ENCODE measurements at places on chromosomes 3 and 15.

DNA sequence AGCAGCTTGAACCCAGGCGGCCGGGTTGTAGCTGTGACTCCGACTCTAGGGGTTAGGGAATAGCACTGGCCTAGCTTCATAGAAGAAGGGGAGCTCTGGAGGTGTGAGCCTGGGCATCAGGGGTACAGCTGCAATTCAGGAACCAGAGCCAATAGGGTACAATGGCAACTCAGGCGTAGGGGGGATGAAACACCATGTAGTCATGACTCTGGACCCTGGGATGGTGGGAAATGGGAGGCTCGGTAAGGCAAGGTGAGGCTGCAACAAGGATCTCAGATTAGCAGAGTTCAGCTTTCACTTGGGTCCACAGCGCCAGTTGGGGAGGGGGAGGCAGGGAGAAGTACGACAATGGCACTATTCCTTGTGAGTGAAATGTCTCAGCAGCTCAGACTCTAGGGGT is 210.2 kb upstream of the LYSMD4 start:
- no peak for DNase-seq

GRCh38 chr3:107425033-107425432 is 47.8 kb downstream of the CCDC54 start:
- DNase-seq = no peak

- no peak for DNase-seq
These were observed 46.8 kb downstream of the CHDH start for GRCh38 chr3:53799338-53799865.

GRCh38 chr3:14925729-14926591 is 21.4 kb upstream of the NR2C2 start:
- peak; percentile 77 for DNase-seq

DNA sequence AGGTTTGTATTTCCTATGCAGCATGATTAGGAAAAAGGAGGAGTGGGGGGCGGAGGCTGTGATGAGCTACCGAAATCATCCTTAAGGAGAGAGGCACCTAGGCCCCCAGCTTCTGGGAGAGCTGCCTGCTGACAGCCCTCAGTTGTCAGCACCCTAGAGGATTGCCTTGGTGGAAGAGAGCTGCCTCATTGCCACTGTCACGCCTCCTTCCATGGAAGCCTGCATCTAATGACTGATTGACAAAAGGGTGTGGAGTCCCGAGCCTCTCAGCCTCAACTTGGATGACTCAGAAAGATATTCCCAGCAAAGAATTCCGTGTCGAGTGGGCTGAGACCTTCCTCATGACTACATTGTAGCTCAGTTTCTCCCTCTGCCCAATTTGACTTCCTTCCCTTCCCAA is 320.4 kb upstream of the PROK2 start:
- DNase-seq = no peak

GRCh38 chr15:50168783-50169411 is 13.1 kb upstream of the SLC27A2 start:
- no peak for DNase-seq

GRCh38 chr3:29242296-29242695 is 38.6 kb upstream of the RBMS3 start:
- DNase-seq = no peak

DNA sequence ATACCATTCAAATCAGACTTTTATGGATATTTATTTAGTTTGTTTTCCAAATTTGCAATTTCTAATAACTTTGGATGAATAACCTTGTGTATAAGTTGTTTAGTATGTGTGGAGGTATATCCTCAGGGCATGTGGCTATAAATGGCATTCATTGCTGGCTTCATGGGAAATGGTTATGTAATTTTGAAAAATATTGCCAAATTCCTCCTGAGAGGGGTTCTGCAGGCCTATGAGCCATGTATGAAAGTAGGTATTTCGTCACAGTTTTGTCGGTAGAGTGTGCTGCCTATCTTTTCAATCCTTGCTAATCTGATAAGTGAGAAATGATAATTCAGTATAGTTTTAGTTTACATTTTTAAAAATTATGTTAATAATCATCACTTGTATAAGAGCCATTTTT is 256.4 kb upstream of the ZNF385D start:
- no peak for DNase-seq

GRCh38 chr3:52054661-52055511 is 1.5 kb downstream of the DUSP7 start:
- DNase-seq = peak; percentile 85

DNA sequence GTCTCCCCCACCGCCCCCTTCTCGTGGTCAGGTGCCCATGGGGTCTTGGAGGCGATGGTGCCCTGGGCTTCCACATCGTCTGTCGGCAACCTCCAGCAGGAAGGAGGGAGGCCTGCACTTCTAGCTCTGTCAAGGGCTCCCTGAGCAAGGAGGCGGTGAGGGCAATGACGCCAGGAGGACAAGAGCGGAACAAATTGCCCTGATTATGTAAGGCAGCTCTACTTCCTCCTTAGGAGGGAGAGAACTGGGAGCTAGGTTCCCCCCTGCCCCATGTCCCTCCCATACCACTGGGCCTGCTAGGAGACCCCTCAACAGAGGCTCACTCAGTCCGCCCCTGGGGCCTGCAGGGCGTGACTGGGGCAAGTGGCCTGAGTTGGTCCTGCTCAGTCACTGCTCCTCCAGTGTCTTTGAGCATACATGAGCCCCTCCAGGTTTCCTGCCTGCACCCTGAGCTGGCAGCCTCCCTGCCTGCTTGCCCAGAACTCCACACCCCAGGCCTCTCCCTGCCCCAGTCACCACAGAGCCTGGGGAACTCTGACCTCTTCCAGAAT is 56.1 kb downstream of the CACNA2D2 start:
- no peak for DNase-seq

- DNase-seq = no peak
These were observed 48.8 kb downstream of the PDE8A start for GRCh38 chr15:85030301-85030929.

- DNase-seq = no peak
These were observed 32.5 kb downstream of the DCUN1D1 start for GRCh38 chr3:182947888-182948287.

- DNase-seq = no peak
These were observed 28.0 kb upstream of the VGLL4 start for GRCh38 chr3:11671648-11672100.

DNA sequence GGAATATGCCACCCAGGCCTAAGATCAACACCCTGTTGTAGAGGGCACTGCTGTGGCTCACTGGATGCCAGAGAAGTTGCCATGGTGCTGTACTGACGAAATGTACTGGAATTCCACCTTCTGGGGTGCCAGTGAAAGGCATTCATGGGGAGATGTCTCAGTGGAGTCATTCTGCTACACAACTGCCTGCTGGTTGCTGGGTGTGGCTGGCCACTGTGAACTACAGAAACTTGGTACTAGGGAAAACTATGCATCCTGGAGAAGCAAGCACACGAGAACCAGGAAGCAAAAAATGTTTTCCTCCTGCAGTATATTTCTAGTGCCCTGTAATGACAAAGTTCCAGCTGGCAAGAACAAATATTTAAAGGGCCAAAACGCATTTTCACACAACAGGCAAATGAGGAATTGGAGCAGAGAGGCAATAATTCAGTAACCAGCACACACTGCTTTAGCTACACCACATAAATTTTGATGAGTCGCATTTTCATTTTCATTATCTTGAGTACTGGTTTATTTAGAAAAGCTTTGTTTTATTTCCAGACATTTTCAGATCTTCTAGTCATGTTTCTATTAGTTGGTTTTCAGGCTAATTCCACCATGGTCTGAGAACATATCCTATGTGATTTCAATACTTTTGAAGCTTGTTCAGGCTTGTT is 18.3 kb upstream of the RFX7 start:
- DNase-seq = no peak

DNA sequence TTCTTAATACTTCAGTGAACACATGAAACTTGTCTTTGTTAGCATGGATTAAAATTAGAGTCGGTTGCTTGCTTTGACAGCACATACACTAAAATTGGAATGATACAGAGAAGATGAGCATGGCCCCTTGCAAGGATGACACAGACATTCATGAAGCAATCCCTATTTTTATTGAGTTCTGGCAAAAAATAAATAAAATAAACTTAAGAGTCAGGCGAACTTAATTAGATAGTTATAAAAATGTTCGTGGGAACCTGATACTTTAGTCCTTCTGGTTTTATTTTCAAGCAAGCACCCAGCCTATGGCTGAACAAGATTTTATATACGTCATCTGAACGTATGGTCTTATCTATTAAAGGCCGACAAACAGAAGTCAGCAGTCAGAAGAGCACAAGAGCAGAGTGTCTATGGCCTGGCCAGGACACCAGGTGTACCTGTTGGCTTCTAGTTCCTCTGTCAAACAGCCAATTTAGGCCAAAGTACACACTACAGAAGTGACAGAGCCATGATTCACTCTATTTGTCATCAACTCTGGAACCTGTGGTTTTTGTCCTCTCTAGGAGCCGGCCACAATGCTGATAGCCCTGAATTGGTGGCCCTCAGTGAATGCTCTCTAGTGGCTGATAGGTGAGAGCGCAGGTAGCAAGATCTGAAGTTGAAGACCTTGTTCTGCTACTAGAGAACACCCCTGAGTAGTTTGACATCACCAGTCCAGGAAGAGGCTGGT is 64.3 kb downstream of the LEO1 start:
- peak; percentile 39 for DNase-seq

- DNase-seq = no peak
These were observed 207.8 kb downstream of the MTHFS start for GRCh38 chr15:79689030-79689429.

DNA sequence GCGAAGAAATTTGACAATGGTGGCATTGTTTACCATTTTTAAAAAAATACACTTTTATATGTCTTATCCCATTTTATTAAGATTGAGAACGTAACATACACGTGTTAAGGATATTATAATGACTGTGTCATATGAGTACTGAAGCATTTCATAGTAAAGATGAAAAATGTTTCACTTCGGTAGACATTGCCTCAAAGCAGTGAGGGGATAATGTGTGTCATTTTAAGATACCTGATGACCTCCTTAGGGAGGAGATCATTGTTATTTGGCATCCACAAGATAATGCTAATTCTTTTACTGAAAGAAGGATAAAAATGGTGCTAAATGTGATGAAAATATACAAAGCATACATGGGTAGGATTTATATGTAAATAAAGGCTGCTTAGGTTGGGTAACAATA is 107.3 kb downstream of the STAC start:
- no peak for DNase-seq

DNA sequence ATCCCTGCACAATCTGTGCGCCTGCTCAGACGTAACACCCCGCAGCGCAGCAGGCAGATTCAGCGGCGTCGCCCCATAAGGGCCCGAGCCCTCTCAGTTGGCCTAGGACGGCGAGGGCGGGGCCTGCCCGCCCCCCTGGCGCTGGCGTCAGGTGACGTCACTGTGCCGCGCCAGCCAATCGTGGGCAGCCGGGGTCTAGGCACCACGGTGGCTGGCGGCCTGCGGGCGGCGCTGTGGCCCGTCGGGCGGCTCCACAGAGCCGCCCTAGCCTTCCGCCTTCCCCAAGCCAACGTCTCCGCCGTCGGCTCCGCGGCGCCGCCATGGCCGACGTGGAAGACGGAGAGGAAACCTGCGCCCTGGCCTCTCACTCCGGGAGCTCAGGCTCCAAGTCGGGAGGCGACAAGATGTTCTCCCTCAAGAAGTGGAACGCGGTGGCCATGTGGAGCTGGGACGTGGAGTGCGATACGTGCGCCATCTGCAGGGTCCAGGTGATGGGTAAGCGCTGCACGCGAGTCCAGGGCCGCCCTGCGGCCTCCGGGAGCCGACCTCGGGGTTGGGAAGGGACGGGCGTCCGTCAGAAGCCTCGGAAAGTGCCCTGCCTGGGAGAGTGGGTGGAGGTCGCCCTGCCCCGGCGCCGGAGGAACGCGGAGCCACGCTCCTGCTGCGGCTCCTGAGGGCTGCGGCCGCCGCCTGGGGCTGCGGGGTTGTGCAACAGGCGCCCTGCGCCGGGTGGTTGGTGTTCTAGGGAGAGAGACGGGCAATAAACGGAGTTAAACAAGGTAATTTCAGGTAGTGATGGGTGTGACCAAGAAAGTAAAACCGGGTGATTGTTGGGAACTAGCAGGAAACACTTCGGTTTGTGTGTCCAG is at the start of gene RNF7:
RNF7 (plus strand) TSS at position 277 of the 869 bp plus-strand sequence; CDS start at position 321, 44 bp downstream.
- peak; percentile 97 for DNase-seq

DNA sequence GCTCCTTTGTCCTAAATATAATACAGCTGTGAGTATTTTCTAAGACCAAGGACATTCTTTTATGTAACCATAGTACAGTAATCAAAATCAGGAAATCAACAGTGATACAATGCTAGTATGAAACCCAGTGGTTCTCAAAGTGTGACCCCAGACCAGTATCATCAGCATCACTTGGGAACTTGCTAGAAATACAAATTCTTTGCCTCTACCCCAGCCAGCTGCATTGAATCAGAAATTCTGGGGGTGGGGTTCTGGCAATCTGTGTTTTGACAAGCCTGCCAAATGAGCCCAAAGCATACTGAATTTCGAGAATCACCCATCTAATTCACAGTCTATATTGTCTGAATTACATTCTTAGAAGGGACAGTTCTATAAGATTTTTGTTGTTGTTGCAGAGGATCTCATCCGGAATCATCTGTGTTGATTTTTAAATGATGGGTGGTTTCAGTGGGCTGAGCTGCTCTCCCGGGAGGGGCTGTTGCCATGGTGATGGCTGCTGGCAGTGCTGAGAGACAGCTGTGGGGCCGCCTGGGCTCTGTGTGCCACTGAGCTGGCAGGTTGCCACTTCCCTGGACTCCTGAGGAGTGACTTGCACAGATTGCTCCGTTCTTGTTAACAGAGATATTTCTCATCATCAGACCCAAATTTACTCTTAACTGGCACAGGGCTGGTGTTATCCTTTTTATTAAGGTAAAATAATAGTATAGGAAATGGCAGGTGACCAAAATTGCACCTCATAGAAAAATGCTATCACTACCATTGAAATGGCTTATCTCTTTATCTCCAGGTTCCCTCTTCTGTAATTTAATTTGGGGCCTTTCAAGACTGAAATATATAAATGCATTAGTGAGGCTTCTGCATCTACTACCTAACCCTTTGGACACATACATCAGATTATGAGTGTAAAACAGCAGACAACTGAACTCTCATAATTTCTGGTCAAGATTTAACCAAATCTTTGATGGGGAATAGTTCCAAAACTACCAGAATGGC is 56.5 kb downstream of the NEK11 start:
- DNase-seq = peak; percentile 23

GRCh38 chr3:103002425-103003176 is 567.8 kb downstream of the ZPLD1 start:
- no peak for DNase-seq

DNA sequence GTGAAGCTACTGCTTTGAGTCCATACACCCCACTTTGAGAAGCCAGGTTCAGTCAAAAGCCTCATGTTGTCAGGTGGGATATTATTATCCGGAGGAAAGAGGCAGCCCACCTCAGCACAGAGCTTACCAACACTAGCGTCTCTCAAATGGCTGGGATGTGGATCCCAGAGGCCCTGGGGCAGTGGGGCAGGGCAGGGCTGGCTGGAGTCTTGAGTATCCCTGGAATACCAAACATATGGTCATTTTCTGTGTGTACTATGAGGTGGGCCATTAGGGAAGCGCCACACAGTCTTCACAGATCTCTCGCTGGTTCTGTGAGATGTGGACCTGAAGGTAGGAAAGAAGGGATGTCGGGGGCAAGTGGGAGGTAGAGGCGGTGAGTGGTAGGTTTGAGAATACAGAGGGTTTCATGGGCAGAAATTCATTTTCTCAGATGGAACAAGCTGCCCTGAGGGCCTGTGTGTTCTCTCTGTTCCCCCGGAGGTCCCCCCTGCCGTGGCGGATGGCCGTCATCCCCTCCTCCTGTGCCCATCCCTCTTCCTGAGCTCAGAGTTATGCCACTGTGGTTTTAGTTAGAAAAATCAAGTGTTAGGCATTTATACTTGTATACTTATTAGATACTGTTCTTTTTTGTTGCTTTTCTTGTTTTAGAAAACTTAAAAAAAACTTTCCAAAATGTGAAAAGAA is 66.4 kb downstream of the USP13 start:
- DNase-seq = peak; percentile 71

- DNase-seq = no peak
These were observed 67.5 kb upstream of the SETMAR start for GRCh38 chr3:4235690-4236089.

GRCh38 chr15:79185199-79185598 is 94.6 kb upstream of the RASGRF1 start:
- DNase-seq = peak; percentile 69

All from H7 (cell line).